ENCODE measurements at places on chromosomes 5 and 9.

- no peak for DNase-seq
Observed at GRCh38 chr9:98491828-98492227, 216.9 kb downstream of the GABBR2 start.

- no peak for DNase-seq
Observed at GRCh38 chr9:7691909-7692308, 107.7 kb downstream of the DMAC1 start.

DNA sequence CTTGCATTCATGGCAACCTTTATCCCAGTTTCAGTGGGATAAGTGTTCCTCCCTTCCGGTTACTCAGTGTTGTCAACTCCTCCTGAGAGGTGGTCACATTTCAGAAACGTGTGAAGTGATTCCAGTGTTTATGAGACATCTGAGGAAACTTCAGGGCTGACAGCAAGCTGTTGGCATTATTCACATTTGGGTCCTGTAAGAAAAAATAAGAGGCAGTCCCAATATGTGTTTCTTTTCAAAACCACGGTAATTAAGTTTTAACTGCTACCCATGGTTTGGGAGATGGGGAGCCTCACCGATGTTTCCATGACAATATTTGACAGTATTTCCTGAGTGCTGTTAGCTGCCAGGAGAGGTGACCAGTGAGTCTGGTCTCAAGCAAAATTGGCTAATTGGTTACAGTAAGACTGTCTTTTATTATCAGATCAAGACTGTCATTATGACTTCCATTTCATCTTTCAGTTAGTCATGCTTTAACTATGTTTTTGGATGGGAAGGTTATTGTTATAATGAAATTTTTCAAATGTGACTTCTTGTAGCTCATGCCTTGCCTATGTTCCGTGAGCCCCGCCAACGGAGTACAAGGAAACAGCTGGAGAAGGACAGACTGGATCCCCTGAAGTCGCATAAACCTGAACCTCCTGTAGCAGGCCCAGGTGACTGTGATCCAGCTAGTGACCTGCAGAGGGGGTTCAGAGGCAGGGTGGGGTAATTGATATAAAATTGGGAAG lies 115.3 kb downstream of the GDNF start:
- no peak for DNase-seq

DNA sequence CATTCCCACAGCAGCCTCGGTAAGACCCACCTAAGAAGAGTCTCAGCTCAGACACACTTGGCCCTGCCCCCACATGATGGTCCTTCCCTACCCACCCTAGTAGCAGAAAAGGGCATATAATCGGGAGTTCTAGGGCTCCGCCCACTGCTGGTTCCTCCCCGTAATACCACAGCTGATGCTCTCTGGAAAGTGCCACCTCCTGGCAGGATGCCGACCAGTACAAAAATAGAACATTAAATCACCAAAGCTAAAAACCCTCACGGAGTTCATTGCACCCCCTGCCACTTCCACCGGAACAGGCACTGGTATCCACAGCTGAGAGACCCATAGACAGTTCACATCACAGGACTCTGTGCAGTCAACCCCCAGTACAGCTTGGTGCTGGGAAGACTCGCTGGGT lies 271.3 kb downstream of the KIAA0825 start:
- no peak for DNase-seq

- DNase-seq: no peak
Observed at GRCh38 chr5:144028636-144029035, 141.8 kb downstream of the YIPF5 start.
